ENCODE measurements at places on chromosomes 3 and 15.

- H3K27me3 ChIP-seq, result peaks cover 1% of the 10 kb centered on the region
- H3K4me3 ChIP-seq, result no peak overlapping the region
- no peaks in the 10 kb centered on the region for H3K36me3 ChIP-seq
- no peak overlapping the region for H3K27ac ChIP-seq
- peaks cover 5% of the 10 kb centered on the region for H3K4me1 ChIP-seq
Observed at GRCh38 chr3:194857469-194858113, 171.9 kb downstream of the FAM43A start.

GRCh38 chr15:98397419-98397818, 250.9 kb upstream of the IGF1R start:
- DNase-seq, result no peak
- H3K4me1 ChIP-seq, result peaks cover 18% of the 10 kb centered on the region
- H3K27me3 ChIP-seq, result peaks cover 28% of the 10 kb centered on the region
- peak overlapping the region; percentile 27 for H3K27ac ChIP-seq

- no peaks in the 10 kb centered on the region for H3K27me3 ChIP-seq
- no peaks in the 10 kb centered on the region for H3K4me1 ChIP-seq
- no peak overlapping the region for H3K4me3 ChIP-seq
Observed at GRCh38 chr3:71317749-71318457, 265.6 kb downstream of the FOXP1 start.

DNA sequence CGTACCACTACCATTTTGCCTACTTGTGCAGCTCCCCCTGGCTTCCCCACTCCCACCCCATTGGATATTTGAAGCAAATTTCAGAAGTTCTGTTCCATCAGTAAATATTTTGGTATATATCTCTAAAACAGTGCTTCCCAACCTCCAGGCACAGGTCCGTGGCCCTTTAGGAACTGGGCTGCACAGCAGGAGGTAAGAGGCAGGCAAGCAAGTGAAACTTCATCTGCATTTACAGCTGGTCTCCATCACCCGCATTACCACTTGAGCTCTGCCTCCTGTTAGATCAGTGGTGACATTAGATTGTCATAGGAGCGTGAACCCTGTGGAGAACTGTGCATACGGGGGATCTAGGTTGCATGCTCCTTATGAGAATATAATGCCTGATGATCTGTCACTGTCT, 97.2 kb upstream of the LRRFIP2 start:
- no peaks in the 10 kb centered on the region for H3K4me1 ChIP-seq
- no peak overlapping the region for H3K4me3 ChIP-seq
- peaks cover 9% of the 10 kb centered on the region for H3K36me3 ChIP-seq
- no peak overlapping the region for H3K27ac ChIP-seq
- DNase-seq, result no peak
- no peaks in the 10 kb centered on the region for H3K27me3 ChIP-seq

DNA sequence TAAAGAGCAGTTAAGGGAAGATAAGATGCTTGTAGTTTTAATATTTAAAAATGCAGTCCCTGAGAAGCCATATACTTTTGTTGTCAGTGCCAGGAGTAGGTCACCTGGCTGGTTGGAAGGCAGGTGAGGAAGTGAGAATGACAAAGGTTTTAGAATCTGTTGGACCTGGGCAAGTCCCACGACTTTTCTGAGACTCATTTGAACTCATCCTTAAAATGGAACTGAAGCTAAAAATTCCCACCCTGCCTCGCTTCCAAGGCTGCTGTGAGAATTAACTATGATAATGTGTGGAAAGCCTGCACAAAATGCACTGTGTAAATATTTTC, 77.1 kb downstream of the IQSEC1 start:
- H3K36me3 ChIP-seq, result no peaks in the 10 kb centered on the region
- H3K27ac ChIP-seq, result no peak overlapping the region
- H3K4me3 ChIP-seq, result no peak overlapping the region
- peaks cover 31% of the 10 kb centered on the region for H3K27me3 ChIP-seq
- H3K4me1 ChIP-seq, result peaks cover 15% of the 10 kb centered on the region
- no peak for DNase-seq

- H3K4me1 ChIP-seq, result peaks cover 3% of the 10 kb centered on the region
- no peaks in the 10 kb centered on the region for H3K36me3 ChIP-seq
- no peak overlapping the region for H3K4me3 ChIP-seq
- H3K27ac ChIP-seq, result peak overlapping the region; percentile 63
- DNase-seq, result no peak
Observed at GRCh38 chr3:133750259-133750656, 4.1 kb downstream of the TF start.

Data from neural crest cell (in vitro differentiated cells).